ENCODE measurements at places on chromosomes 5 and 9.

DNA sequence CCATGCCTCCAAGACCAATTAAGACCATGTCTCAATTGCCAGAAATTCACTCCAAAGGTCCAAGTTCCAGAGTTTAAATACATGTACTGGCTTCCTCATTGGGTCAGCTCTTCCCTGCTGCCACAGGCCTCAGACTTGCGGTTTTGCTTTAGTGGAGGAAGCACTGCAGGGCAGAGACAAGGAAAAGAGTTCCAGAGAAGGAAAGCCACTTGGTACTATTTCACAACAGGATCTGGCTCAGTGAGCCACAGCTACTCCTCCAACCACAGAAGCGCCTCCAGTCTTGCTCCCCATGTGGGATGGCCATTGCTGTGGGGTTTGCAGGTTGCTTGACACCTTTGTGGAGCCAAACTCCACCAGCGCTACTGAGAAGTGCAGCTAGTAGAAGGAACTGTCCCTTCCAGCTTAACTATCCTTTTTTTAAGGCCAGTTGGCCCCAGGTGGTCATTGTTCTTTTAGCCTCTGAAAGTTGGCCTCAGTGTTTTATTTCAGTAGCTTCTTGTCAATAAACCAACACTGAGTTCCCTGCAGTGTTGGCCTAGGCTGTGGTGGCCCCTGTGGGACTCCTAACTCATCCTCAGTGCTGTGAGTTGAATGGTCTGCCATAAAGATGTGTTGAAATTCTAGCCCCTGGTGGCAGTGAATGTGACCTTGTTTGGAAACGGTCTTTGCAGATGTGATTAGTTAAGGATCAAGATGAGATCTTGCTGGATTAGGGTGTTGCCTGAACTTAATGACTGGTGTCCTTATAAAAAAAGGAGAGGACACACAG is 93.7 kb upstream of the DAP start:
- no peak for DNase-seq

DNA sequence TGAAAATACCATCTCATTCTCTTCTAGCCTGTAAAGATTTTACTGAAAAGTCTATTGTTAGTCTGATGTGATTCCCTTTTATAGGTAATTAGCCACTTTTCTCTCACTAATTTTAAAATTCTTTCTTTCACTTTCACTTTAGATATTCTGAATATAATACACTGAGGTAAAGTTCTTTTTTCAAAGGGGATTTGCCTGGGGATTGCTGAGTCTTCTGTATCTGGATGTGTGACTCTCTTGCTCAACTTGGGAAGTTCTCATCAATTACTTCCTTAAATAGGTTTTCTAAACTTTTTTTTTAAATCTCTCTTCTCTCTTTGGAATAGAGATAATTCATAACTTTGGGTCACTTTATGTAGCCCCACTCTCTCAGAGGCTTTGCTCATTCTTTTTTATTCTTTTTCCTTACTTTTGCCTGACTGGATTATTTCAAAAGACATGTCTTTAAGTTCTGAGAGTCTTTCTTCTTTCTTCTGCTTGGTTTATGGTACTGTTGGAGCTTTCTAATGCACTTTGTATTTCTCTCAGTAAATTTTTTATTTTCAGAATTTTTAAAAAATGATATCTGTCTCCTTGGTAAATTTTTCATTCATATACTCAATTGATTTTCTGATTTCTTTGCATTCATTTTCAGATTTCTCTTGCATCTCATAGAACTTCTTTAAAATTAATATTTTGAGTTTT is 55.9 kb upstream of the IL12B start:
- DNase-seq: no peak

GRCh38 chr9:88013035-88013434 is 38.7 kb upstream of the CDK20 start:
- no peak for DNase-seq

- no peak for DNase-seq
Measured at GRCh38 chr9:32738501-32739172, 44.7 kb upstream of the TMEM215 start.

DNA sequence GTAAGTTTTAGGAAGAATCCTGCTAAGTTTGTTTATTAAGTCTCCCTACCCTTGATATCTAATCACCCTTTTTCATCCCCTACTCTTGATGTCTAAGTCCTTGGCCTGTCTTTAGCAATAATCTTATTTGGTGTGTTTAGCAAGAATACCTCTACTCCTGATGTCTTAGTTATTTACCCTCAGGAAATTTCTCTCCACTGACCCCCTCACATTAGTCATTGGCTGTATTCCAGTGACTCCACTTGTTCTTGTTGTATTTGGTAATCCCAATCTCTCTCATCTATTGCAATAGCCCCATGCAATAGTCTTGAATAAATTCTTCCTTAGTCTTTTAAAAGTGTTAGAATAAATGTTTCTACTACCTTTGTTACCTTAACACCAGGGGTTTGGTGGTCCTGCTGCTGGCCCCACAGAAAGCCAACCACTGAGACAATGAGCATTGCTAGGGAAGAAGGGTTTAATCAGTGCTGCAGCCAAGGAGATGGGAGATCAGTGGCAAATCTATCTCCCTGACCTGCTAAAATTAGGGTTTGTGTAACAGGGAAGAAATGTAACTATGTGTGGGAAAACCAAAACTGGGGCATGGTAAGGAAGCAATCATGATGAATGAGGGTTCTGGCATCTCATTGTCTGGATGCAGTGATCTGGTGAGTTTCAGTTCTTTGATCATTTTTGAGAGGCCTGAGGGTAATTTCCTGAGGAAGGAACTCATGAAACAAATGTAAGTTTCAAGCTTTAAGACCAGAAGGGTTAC is 236.4 kb upstream of the DAB2 start:
- DNase-seq: no peak

GRCh38 chr9:101737165-101737704 is 1.2 kb downstream of the GRIN3A start:
- no peak for DNase-seq

- DNase-seq: no peak
Measured at GRCh38 chr5:131979816-131980215, 31.6 kb downstream of the ACSL6 start.

- DNase-seq: no peak
Measured at GRCh38 chr5:135328128-135328687, 70.8 kb downstream of the MACROH2A1 start.

DNA sequence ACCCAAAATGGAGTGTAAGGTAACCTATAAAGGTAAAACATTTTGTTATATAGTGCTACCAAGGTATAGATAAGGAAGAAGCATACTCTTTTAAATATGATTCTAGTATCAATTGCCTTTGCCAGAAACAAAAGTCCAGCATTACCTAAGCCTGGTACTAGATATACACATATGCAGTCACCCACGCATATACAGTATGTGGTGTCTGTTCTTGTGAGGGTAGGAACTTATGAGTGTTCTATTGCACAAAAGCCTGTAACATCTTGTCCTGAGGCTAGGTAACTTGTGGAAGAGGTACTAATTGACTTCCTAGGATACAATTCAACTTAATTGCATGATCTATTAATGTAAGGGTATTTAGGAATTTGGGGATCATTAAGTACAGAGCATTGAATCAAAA is 31.3 kb upstream of the IFNE start:
- no peak for DNase-seq

- DNase-seq: no peak
Measured at GRCh38 chr9:132141948-132142594, 19.8 kb upstream of the NTNG2 start.

DNA sequence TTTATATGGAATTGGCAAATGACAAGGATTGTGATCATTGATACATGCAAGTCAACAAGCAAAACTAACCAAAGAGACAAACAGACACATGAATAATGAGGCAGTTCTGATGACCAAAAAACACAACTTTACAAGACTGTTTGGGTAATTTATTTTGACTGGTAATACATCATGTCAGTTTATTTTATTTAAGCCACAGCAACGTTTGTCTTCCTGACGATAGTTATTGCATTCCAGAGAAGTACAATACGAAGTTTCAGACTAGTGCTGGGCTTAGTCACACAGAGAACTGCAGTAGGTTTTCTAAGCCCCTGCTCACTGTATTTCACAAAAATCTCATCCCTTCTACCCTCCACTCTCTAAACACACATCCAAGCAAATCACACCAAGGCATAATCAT is 514.2 kb downstream of the RAB3C start:
- DNase-seq: no peak

DNA sequence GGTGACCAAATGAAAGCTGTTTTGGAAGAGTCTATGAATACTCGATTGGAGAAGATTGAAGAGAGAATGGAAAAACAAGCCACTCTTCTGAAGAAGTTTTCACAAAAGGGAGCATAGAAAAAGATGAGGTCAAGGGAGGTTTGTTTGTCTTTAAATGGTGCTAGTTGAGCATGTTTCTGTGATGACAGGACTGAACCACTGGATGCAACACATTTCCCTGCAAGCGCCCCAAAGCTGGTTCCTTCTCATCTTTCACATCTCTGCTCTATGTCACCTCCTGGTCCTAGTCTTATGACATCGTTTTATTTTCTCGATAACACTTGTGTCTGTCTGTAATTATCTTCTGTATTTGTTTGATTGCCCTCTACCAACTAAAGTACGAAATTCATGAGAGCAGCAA is 3.8 kb upstream of the CCDC192 start:
- no peak for DNase-seq

DNA sequence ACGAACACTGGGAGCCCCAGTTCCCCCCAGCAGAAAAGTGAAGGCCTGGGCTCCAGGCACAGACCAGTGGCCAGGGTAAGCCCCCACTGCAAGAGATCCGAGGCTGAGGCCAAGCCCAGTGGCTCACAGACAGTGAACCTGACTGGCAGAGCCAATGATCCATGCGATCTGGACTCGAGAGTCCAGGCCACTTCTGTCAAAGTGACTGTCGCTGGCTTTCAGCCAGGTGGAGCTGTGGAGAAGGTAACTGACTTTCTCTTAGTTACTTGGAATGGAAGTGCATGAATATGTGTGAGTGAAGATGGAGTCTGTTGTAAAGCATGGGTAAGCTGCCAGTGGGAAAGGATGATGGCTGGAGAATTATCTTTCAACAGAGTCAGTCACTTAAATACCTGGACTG is 99.7 kb downstream of the GOLPH3 start:
- no peak for DNase-seq

DNA sequence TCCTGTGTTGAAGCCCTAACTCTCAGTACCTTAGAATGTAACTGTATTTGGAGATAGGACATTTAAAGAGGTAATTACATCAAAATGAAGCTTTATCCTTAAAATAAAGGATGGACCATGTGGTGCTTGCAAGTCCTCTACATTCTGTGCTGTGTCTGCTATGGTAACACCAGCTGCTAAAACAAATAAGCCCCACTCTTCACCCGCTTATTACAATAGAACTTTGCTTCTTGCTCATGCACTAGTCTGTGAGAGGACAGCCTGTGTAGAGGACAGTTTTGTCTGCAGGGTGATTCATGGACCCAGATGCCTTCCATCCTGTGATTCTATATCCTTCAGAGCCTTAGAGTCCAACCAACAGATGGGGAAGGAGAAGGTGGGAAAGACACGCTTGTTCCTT is 12.5 kb upstream of the IGFBPL1 start:
- DNase-seq: no peak

GRCh38 chr5:74598731-74599130 is 41.8 kb downstream of the ENC1 start:
- no peak for DNase-seq

GRCh38 chr5:123266365-123266764 is 156.8 kb downstream of the CEP120 start:
- DNase-seq: no peak

DNA sequence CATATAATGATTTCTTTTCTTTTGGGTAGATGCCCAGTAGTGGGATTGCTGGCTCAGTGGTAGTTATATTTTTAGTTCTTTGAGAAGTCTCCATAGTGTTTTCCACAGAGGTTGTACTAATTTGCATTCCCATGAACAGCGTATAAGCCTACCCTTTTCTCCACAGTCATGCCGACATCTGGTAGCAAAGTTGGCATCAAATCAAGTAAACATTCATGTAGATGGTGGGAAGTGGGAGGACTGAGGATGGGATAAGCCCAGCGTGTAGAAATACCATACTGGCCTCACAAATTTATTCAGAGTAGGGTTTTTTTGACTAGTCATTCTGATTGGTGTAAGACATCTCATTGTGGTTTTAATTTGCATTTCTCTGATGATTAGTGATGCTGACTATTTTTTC is 115.4 kb downstream of the EGFLAM start:
- DNase-seq: no peak

- DNase-seq: no peak
Measured at GRCh38 chr9:87518702-87519335, 21.2 kb downstream of the DAPK1 start.

DNA sequence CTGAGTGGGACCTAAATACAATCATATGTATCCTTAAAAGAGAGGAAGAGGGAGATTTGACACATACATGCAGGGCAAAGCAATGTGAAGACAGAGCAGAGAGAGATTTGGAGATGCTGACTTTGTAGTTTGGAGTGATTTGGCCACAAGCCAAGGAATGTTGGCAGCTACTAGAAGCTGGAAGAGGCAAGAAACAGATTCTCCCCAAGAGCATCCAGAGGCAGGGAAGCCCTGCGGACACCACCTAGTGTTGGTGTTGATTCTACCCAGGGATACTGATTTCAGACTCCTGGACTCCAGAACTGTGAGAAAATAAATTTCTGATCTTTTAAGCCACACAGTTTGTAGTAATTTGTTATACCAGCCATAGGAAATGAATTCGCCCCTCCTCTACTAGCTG is 64.9 kb upstream of the OSMR start:
- no peak for DNase-seq

GRCh38 chr5:149383399-149383798 is 4.3 kb upstream of the IL17B start:
- no peak for DNase-seq

GRCh38 chr9:34518896-34519295 is 3.9 kb downstream of the ENHO start:
- no peak for DNase-seq

- DNase-seq: no peak
Measured at GRCh38 chr5:178280631-178281030, 48.0 kb upstream of the PHYKPL start.

Measured in NCI-H2081 (cell line).